D341Med (cell line): ENCODE measurements at places on chromosomes 1 and 21.
A peak's percentile ranks its signal among the peaks of the same experiment; 100 is the strongest.

DNA sequence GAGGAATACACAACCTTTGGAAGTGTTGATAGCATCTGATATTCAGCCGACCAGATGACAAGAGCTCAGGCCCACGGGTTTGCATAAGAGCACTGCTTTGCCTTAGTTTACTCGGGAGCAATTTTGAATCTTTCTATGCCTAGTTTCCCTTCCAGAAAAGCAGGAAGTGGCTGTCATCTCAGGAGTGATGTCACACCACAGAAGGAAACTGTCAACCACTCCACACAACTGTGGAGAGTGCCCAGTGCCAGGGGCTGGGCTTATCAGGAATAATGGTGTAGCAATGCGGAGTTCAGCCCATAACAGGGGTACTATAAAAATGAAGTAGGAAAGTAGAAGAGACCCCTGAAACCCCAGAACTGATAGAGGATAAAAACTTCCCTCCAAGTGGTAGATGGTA lies 28.4 kb downstream of the NTPCR start:
- no peak for DNase-seq

DNA sequence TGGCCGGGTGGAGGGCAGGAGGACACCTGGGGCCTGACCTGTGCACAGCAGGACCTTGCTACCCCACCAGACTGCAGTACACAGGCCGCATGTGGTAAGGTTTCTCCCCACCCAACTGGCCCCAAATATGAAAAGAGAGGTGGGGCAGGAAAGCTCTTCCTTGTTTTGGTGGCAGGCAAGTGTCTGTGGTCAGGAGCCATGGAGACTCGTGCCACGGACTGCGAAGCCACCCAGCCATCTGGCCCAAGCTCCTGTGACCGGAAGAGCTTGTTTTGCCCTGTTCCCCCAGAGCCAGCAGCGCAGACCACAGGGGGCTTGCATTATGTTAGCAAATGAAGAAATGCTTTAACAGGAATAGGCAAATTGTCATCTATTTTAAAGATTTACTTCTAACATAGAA lies 54.9 kb downstream of the OLIG1 start:
- no peak for DNase-seq

DNA sequence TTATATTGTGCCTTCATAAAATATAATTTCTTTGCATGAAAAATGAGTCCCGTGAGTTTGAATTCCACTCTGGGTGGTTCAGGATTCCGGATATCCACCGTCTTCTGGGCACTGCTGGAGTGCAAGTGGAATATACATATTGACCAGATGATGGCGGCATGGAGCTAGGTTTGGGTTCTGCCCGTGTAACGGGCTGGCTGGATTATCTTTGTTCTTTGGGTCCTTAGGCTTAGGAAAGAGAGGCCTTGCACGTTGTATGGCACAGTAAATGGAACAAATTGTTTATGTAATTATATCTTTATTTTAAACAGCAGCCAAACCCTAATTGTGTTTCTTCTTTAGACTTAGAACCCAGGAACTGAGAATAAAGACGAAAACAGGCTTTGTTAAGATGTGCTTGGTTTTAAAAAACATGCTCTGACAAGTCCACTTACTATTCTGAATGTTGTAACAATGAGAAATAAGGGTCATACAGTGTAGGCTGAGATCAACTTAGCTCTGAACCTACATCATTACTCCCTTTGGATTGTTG lies 13.5 kb upstream of the ACBD6 start:
- peak; percentile 88 for DNase-seq

DNA sequence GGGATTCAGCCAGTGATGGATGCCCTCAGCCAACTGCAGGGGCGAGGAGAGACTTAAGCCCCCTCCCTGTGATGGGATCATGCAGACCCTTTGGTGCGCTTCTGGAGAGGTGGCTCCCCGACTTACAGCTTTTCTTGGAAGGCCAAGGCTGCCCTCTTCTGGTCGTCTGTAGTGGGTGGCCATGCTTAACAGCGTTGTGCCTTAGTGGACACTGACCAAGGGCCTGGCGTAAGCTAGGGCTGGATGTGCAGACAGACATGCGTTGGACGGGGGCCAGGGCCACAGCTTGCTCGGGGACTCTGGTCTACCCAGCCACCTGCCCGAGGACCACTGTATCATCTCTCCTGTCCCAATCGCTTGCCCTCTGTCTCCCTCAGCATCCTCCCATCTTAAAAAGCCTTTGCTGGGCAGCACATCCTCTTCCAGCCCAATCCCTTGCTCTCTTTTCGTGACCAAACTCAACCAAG lies 5.5 kb downstream of the AZIN2 start:
- DNase-seq = peak; percentile 72

DNA sequence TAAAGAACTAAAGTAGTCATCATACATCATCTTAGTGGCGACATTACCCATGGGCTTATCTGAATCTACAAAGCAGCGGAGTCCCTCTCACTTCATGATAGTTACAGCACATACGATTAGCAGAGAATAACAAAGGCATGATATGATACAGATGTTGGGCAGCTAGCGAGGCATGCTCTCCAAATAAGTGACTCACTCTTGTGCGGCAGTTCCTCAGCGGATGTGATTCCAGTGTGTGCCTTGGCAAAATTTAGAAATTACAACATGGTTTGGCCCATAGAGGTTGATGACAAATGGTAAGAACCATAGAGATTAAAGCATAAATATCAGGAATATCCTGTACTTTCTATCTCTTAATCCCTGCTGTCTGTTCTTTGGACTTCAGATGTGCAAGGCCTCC lies 48.1 kb upstream of the PAXBP1 start:
- no peak for DNase-seq

- no peak for DNase-seq
Observed at GRCh38 chr21:44763050-44763378, 38.6 kb downstream of the UBE2G2 start.

DNA sequence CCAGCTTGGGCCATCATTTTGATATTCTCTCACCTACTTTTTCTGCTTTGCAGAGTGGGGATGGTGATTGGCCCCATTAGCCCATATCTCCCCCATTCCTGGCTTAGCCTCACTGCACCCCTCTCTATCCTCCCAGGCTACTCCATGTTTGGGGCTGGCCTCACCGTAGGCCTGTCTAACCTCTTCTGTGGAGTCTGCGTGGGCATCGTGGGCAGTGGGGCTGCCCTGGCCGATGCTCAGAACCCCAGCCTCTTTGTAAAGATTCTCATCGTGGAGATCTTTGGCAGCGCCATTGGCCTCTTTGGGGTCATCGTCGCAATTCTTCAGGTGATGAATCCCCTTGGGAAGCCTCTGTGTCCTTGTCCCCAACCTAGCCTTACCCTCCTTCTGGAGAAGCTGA lies 2.1 kb upstream of the B4GALT2 start:
- DNase-seq = no peak

DNA sequence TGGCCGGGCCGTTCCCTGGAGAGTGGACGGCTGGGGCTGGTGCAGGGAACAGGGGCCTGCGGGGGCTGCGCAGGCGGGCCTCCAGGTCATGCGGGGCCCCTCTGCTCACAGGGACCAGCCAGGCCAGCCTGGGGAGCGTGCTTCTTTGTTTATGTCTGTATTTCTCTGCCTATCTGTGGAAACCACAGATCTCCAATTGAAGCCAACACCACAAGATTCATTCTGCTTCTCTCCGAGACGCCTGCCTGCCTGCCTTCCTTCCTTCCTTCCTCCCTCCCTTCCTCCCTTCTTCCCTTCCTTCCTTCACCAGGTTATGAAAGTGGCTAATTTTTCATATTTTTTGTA lies 39.9 kb upstream of the HMGN1 start:
- no peak for DNase-seq

DNA sequence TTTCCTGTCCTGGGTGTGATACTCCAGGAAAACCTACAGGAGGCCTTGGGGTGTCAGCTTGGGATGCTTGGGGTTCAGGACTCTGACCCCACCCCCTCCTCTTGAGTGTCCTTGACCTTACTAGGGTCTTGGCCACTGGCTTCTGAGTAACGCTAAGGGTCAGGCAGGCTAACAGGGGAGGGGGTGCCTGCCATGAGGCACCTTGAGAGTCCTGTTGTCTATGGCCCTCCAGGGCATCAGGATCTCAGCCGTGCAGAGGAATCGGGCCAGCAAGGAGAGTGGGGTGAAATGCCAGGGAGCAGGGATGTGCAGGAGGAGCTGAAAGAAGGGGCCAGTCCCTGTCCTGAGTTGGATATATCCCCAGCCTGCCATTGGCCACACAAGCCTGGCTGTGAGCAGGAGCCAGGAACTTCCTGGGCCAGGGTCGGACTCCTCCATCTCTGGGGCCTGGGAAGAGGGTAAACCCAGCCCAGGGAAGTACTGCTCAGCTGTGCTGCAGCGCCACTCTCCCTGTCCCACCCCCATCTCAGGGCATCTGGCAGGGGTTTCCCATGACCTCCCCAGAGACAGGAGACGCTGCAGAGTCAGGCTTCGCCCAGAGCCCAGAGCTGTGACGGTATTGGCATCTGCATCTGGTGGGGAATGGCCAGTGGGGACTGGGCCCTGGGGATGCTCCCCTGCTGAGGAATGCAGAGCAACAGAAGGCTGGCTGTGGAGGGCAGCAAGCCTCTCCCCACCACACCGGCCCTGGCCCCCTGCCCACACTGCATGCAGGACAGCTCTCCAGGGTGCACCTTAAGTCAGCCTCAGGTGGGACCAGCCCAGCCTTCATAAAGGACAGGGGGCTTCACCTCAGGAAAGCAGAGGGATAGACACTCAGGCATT lies 6.3 kb downstream of the KIF21B start:
- peak; percentile 82 for DNase-seq

DNA sequence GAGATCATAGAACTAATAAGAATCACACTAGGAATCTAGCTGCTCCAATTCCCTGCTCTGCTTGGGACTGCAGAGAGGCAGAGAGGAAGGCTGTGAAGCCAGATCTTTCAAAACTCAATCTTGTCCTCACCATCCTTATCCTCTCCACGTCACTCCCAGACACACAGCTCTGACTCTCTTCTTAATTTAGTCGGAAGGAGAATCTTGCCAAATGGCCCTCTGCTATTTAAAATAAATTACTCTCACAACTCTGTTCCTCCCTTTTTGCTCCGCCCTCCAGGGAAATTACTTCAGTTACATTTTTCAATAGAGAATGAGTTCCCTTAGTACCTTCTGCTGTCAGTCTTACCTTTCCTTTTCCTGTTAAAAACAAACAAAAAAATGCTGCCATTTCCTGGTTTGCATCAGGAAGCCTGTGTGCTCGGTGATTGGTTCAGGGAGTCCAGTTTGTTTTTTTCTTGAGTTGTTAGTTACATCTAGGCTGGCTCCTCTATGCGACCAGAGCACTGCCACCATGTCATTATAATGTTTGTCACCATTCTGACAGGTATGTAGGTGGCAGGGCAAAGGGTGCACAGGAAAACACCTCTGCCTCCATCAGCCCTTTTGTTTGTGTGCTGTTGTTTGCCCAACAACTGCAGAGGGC lies 80.1 kb downstream of the FCRL5 start:
- no peak for DNase-seq

- no peak for DNase-seq
Observed at GRCh38 chr1:224245188-224245587, 62.1 kb downstream of the DEGS1 start.

DNA sequence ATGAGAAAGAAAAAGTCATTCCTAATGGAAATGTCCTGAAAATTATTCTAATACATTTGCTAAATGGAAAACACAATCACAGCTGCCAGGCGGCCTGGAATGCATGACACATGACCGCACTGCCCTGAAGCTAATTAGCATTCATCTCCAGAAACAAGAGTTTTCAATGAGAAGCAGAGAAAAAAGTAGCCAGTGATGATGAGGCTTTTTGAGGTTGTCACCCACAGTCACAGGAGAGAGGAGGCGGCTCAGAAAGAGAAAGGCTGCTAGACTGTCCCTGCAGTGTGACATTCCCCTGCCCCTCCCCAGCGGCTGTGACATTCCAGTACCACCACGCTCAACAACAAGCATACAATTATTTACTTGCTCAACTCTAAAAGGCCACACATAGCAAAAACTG lies 122.9 kb upstream of the KRTAP19-8 start:
- no peak for DNase-seq
